ENCODE measurements at places on chromosomes 4 and X.

GRCh38 chr4:187469627-187470026 is 525.9 kb upstream of the ZFP42 start:
- no peak overlapping the region for H3K27ac ChIP-seq
- H3K36me3 ChIP-seq, result no peaks in the 10 kb centered on the region

GRCh38 chr4:161680146-161680545 is 483.7 kb downstream of the FSTL5 start:
- H3K27ac ChIP-seq, result no peak overlapping the region
- no peaks in the 10 kb centered on the region for H3K36me3 ChIP-seq
- DNase-seq, result no peak

- no peaks in the 10 kb centered on the region for H3K36me3 ChIP-seq
- no peak overlapping the region for H3K4me3 ChIP-seq
- H3K27ac ChIP-seq, result no peak overlapping the region
- H3K27me3 ChIP-seq, result no peaks in the 10 kb centered on the region
These were observed 478.3 kb upstream of the FTHL17 start for GRCh38 chrX:31550158-31550557.

- no peak for DNase-seq
- no peak overlapping the region for H3K4me3 ChIP-seq
- H3K27me3 ChIP-seq, result no peaks in the 10 kb centered on the region
- H3K4me1 ChIP-seq, result no peaks in the 10 kb centered on the region
- no peak overlapping the region for H3K27ac ChIP-seq
- no peaks in the 10 kb centered on the region for H3K36me3 ChIP-seq
These were observed 190.9 kb upstream of the PACRGL start for GRCh38 chr4:20509315-20509714.

- peaks cover 42% of the 10 kb centered on the region for H3K36me3 ChIP-seq
- peaks cover 58% of the 10 kb centered on the region for H3K4me1 ChIP-seq
- peak overlapping the region; percentile 51 for H3K4me3 ChIP-seq
- H3K27ac ChIP-seq, result peak overlapping the region; percentile 86
- DNase-seq, result no peak
- H3K27me3 ChIP-seq, result no peaks in the 10 kb centered on the region
These were observed 111.3 kb downstream of the KLHL8 start for GRCh38 chr4:87109121-87109520.

DNA sequence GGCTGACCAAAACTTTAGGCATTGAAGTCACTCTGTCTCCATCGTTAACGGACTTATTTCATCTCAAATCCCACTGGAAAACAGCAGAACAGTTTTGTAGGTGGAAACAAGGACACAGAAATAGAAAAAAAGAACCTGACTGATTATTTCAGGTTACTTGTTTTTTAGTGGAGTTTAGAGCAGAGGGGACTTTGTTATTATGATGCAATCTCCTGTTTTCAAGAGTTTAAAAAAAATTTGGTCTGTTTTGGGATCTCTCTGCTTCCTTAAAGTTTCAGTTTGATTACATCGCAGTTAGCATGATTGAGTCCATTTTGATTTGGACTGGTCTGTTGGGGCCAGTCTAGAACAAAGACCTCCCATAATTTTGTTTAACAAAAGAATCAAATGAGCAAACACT is 13.6 kb downstream of the PROM1 start:
- no peaks in the 10 kb centered on the region for H3K27me3 ChIP-seq
- no peak overlapping the region for H3K4me3 ChIP-seq
- no peak for DNase-seq
- no peak overlapping the region for H3K27ac ChIP-seq
- no peaks in the 10 kb centered on the region for H3K36me3 ChIP-seq

GRCh38 chr4:60805500-60806313 is 394.4 kb upstream of the ADGRL3 start:
- no peak overlapping the region for H3K4me3 ChIP-seq
- H3K36me3 ChIP-seq, result no peaks in the 10 kb centered on the region
- no peaks in the 10 kb centered on the region for H3K4me1 ChIP-seq
- no peaks in the 10 kb centered on the region for H3K27me3 ChIP-seq
- no peak overlapping the region for H3K27ac ChIP-seq

DNA sequence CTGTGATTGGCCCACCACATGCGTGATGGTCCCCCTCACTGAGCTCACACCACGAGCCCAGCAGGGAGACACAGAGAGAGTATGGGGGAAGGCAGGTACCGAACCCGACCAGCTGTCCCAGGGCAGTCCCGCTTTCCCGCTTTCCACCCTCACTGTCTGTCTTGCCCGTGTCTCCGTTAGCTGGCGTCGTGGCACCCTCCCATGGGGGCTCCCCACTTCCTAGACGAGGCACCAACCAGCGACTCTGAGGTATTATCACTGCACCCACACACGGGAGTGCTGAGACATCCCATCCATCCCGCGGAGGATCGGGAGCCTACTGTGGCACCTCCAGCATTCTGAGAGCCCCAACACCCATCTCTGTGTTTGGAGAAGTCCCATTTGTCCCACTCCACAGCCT is 43.0 kb upstream of the NHSL2 start:
- no peak overlapping the region for H3K27ac ChIP-seq
- DNase-seq, result no peak
- no peaks in the 10 kb centered on the region for H3K27me3 ChIP-seq
- H3K36me3 ChIP-seq, result no peaks in the 10 kb centered on the region
- no peaks in the 10 kb centered on the region for H3K4me1 ChIP-seq

DNA sequence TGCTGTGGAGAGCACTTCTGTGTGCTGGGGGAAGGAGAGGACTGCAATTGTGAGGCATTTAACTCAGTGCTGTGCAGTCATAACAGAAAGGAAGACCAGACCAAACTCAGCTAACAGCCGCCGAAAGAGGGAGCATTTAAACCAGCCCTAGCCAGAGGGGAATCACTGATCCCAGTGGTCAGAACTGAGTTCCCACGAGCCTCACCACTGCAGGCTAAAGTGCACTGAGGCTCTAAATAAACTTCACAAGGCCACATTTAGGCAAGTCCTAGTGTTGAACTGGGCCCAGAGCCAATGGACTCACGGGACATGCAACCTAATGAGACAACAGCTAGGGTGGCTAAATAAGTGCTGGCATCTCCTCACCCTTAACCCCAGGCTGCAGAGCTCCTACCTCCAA is 20.4 kb downstream of the IQCM start:
- H3K27ac ChIP-seq, result no peak overlapping the region
- no peaks in the 10 kb centered on the region for H3K4me1 ChIP-seq
- no peaks in the 10 kb centered on the region for H3K27me3 ChIP-seq
- no peak overlapping the region for H3K4me3 ChIP-seq
- DNase-seq, result no peak

DNA sequence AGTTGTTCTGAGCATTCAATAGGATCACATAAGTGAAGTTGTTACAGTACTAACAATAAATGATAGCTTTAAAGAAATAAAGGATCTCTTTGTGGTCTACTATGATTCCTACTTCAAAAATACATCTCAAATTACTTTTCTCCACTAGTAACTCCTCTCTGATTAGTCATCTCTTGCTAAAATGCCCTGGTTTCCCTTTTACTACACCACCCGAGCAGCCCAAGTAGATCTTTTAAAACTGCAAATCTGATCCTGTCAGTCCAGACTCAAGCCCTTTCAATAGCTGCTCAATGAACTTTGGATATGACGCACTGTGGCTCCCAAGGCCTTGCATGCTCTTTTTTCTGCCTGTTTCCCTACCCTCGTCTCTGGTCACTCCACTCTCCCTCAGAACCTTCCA is 97.5 kb downstream of the MAOA start:
- H3K27ac ChIP-seq, result no peak overlapping the region
- H3K4me1 ChIP-seq, result no peaks in the 10 kb centered on the region
- no peaks in the 10 kb centered on the region for H3K36me3 ChIP-seq

GRCh38 chr4:80202190-80202711 is 4.9 kb downstream of the PRDM8 start:
- H3K36me3 ChIP-seq, result no peaks in the 10 kb centered on the region
- no peaks in the 10 kb centered on the region for H3K4me1 ChIP-seq
- H3K27me3 ChIP-seq, result peaks cover 17% of the 10 kb centered on the region
- H3K4me3 ChIP-seq, result peak overlapping the region; percentile 66
- no peak overlapping the region for H3K27ac ChIP-seq
- peak; percentile 85 for DNase-seq

DNA sequence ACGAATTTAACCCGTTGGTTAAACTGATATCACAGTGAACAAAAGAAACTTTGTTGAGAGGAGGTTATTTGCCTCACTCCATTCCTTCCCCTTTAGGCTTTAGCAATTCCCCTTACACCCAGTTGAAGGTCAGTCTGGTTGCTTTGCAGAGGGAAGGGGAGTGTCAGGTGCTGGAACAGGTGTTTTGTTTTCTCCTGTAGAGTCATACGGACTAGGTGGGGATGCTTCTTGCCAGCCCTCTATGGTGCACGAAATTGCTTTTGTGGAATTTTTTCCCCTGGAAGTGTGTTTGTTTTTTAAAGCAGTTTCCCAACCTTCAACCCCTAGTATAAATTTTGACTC is 33.1 kb downstream of the DLG3 start:
- H3K36me3 ChIP-seq, result no peaks in the 10 kb centered on the region

Data from psoas muscle (tissue), 8 donors.